ENCODE measurements at places on chromosomes 2 and 18.

DNA sequence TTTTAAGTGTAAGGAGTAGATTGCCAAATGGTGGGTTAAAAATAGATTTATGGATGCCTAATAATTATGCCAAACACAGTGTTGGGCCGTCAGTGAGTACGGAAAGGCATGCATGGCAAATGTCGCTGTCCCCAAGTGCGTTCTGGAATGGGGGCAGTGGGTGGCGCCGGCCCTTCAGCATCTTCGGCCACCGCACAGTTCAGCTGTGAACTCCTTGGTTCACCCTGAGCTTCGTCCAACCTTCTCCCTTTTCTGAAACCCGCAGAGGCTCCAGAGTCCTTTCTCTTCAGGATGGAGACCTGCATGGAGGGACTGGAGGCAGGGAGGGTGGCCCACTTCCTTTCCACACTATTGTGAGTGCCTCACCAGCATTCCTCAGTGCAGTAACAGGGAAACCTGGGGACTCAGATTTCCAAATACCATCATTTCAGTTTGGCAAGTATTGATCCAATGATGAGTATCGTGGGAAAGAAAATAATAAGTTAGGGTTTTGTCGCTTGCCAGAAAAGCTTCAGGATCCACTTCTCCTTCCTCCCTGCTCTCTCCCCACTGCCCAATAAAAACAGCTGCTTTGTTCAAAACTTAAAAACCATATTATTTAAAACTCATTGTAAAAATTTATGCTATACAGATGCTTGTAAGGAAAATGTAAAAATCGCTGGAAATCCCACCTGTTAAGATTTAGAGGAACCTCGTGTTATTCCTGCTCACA lies 74.6 kb upstream of the TXNDC2 start:
- no peak for DNase-seq

DNA sequence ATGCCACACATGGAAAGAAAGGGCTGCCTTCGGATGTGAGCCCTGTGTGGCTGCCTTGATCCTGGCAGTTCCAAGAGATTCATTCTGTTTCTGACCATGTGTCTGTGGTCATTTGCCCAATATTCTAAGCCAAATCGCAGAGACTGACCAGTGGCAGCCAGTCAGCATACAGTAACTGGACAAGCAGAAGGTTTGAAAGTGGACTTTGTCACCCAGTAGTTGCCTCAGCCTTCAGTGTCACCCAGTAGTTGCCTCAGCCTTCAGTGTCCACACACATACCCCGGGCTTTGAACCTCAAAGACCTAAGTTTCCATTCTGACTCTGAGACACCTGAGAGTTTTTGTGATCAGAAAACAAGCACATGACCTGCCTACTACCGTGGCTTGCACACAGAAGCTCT lies 5.0 kb downstream of the RFX8 start:
- DNase-seq = no peak

DNA sequence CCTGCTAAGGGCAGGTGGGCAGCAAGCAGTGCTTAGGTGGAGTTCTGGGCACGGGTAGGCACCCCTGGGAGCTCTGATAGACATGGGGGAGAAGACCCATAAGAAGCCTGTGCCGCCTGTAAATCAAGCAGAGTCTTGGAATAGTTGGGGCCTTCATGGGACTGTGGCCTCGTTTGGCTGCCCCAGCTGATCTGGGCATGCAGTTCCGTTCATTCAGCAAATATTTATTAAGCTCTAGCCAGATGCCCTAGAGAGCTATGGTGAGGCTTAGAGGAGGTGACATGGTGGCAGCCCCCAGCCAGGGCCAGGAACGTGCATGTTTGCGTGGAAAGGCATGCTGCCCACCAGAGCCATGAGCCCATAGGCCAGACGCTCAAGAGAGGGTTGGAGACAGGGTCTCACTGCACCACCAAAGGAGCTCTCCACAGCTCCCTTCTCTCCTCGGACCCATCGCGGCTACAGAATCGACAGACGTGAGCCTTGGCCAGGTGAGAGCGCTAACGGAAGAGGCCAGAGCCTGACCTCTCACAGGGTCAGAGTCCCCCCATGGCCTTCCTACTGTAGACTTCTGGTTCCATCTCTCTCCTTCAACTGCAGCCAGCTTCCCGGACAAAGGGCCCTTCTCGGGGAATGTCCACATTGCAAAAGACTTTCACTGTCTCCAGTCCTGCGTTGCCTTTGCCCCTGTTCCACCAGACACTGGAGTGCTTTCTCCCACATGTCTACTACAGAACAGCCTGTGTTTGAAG lies 135.7 kb downstream of the INHBB start:
- no peak for DNase-seq

GRCh38 chr2:220174826-220175225 lies 547.4 kb downstream of the SLC4A3 start:
- DNase-seq = no peak

GRCh38 chr2:48448274-48449061 lies 81.5 kb upstream of the STON1 start:
- peak; percentile 21 for DNase-seq

- DNase-seq = no peak
Measured at GRCh38 chr2:128557831-128558241, 239.2 kb upstream of the HS6ST1 start.

Measured in T-helper 2 cell treated with Interferon-gamma antibody and Interleukin-4, amounts not matched to agents 5 μg/mL and 100 μg/mL, for 36 hours (primary cell).